ENCODE measurements at places on chromosomes 2 and 18.
A peak's percentile ranks its signal among the peaks of the same experiment; 100 is the strongest.

GRCh38 chr2:238945433-238946150 lies 97.7 kb downstream of the TWIST2 start:
- DNase-seq = peak; percentile 9

DNA sequence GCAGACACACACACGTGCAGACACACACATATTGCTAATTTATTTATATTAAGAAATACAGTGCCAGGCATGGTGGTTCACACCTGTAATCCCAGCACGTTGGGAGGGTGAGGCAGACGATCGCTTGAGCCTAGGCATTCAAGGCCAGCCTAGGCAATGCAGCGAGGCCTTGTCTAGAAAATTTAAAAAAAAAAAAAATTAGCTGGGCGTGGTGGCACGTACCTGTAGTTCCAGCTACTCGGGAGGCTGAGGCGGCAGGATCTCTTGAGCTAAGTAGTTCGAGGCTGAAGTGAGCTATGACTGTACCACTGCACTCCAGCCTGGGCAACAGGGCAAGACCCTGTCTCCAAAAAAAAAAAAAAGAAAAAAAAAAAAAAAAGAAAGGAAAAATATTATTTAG lies 28.8 kb downstream of the ANXA4 start:
- no peak for DNase-seq

- DNase-seq = no peak
Measured at GRCh38 chr18:78160961-78161656, 818.5 kb upstream of the SALL3 start.

DNA sequence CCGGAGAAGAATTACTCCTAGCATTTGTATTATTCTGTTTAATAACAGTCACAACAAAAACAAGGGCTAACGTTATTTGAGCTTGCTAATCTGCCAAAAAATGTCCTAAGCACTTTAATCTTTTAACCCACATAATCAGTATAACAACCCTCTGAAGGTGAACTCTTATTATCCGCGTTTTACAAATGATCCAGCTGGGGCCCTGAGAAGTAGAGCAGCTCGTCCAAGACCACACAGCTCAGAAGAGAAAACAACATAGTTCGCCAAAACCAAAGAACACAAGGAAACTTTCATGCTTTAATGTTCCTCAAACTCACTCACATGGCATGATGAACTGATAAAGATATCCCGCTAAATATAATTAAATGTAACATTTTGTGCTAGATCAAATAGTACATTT lies 159.7 kb upstream of the ZNF236 start:
- DNase-seq = no peak

DNA sequence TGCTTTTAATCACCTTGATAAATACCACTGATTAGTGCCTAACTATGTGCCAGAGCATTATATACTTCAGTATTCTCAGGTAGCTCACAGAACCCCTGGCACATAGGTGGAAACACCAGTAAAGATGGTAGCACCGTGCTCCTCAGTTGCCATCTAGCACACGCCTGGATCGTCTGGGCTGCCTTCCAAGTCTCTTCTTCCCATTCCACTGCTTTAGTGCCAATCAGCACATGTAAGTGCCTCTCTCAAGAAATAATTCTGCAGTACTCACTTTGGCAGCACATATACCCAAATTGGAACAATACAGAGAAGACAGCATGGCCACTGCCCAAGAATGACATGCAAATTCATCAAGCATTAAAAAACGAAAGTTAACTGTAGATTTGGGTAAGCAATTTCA lies 13.0 kb downstream of the POLR2D start:
- no peak for DNase-seq

DNA sequence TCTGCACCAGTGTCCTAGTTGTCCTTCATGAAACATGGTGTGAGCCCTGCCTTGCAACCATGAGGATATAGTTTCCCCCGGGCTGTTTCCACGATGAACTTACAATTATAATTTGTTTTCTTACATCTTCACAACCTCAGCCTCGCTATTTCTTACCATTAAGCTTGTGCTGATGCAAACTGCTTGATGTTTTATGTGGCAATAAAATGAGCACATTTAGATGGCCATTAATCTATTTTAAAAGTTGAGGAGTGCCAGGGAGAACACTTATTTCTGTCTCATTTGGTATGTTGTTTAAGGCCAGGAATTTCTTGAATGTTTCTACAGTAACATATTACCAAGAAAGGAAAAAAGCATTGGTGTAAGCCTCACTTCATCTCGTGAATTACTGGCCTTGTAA lies 214.5 kb upstream of the SLC8A1 start:
- DNase-seq = no peak

DNA sequence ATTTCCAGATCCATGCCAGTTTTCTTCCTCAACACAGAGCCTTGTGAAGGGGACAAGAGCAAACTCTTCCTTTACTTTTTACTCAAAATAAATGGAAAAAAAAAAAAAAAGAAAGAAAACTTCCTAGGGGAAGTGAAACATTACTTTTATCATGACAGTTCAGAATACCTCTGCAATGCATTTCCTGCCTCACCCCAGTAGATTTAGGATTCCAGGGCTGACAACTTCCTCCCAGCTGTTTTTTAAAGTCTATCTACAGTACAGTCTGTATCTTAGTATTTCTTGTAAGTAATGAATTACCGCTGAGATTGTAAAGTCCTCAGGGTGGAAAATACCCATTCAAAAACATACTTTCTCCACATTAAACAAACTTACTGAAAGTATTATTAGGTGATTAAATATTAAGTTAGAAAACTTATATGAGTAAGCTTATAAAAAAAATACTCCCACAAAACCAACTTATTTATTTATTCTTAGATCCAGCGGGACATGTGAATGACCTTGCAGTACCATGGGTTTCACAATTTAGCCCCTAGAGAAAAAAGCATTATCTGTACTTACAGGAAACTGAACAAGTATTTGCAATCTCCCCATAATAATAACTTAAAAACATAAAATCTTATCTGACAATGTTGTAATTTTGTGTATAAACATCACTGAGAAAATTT lies 117.7 kb downstream of the RBMS1 start:
- DNase-seq = peak; percentile 68

GRCh38 chr2:196955036-196955435 lies 28.5 kb upstream of the PGAP1 start:
- DNase-seq = no peak

DNA sequence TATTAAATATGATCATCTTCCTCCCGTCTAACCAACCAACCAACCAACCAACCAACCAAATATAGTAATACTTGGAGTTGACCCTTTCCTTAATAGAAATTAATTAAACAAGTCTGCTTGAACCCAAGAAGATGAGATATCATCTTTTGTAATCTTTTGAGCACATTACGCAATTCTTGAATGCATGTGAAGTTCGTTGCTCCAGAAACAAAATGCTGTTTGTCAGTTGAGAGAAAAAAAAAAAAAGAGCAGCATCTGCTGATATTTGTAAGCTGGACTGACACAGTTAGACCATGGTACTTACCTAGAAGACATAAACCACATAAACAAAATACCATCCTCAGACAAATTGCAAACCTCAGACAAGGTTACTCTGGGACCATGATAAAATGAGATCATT lies 9.2 kb upstream of the SERPINB2 start:
- peak; percentile 51 for DNase-seq

DNA sequence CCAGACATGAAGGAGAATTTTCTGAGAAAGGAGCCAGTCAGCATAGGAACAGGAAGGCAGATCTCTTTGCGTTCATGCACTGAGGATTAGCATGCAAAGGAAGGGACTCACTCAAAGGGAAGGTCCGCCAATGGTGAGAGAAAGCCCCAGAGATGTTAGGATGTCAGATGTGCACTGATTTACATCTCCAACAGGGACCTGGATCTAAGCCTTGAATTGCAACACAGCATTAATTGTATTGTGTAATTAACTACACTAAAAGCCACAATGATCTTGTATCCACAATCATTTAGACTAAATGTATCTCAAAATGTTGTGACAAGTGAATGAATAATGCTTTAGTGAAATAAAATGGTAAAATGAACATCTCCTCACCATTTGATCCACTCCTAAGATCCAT lies 4.2 kb downstream of the SERPINB5 start:
- no peak for DNase-seq

- no peak for DNase-seq
Measured at GRCh38 chr18:67455890-67456501, 60.5 kb downstream of the DSEL start.

- no peak for DNase-seq
Measured at GRCh38 chr18:79805211-79805887, 7.6 kb downstream of the KCNG2 start.

DNA sequence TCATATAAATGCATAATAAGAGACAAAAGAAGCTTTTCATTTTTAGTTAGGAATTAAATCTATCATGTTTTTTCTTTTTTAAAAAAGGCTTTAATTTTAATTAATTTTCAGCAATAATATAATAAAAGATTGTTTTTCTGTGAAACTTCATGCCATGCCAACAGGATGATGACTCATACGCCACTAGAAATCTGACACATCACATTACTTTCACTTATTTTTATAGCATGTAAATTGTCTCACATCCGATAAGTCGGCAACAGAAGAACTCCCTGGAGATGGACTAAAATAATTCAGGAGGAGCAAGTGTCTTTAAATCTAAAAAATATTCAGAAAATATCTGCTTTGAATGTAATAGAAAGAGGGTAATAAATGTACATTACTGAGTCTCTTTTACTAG lies 1024.2 kb upstream of the ACVR2A start:
- DNase-seq = no peak

DNA sequence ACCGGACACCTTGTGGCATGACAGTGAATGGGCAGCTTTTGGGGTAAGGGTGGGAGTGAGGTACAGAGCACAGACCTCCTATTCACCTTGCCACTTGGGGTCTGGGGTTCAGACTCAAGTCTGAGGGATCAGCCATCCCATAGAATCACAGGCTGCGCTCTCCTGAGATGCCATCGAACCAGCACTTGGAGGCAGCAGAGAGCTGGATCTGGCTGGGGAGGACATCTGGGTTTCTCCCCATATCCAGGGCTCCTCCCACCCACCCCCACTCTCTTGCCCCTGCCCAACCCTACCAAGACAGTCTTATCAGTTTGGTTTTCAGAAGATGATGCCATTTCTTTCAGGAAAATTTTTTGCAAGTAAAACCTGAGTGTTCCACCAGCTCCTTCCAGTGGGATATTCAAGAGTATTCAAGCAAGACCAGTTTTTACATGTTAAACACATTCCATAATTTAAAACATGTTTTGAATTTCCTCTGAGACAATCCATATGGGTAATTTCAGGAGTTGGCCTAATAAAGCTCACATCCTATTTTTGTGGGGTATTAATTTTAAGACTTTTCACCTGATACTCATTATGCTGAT lies 29.2 kb upstream of the TEX44 start:
- DNase-seq = peak; percentile 64

DNA sequence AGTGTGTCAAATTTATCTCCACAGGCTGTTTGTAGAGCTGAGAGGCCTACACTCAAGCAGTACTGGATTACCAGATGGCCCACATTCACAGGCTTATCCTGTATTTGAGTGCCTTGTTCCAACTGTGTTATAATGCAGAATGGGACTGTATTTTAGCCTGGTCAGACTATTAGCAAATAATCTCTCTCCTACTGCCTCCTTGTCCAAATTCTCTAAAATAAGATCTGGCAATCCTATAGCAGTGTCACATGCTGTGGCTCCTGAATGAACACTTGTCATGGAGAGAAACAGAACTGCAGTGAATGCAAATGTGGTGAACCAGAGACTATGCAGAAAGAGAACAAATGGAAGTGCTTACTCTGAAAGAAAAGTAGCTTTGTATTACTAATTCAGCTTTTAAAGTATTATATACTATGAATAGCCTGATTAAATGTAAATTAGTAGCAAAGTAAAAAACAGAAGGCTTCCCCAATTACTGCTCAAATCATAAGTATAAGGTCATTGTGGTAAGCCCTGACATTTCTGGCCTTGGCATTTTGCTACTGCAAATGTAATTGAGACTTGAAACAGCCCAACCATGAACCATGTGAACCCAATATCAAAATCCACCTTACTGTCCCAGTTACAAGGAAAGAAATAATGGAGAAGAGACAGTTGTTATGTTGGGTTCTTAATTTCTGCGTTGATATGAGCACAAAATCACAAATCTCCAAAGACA lies 80.0 kb downstream of the MAP4K3 start:
- peak; percentile 18 for DNase-seq

GRCh38 chr2:202426751-202427150 lies 50.6 kb downstream of the BMPR2 start:
- no peak for DNase-seq

- no peak for DNase-seq
Measured at GRCh38 chr2:235286622-235287374, 207.0 kb upstream of the AGAP1 start.

GRCh38 chr2:239146011-239146641 lies 254.7 kb downstream of the HDAC4 start:
- no peak for DNase-seq

- DNase-seq = no peak
Measured at GRCh38 chr2:178863856-178864620, 56.8 kb upstream of the TTN start.

- no peak for DNase-seq
Measured at GRCh38 chr2:233999182-233999581, 51.3 kb upstream of the SPP2 start.

DNA sequence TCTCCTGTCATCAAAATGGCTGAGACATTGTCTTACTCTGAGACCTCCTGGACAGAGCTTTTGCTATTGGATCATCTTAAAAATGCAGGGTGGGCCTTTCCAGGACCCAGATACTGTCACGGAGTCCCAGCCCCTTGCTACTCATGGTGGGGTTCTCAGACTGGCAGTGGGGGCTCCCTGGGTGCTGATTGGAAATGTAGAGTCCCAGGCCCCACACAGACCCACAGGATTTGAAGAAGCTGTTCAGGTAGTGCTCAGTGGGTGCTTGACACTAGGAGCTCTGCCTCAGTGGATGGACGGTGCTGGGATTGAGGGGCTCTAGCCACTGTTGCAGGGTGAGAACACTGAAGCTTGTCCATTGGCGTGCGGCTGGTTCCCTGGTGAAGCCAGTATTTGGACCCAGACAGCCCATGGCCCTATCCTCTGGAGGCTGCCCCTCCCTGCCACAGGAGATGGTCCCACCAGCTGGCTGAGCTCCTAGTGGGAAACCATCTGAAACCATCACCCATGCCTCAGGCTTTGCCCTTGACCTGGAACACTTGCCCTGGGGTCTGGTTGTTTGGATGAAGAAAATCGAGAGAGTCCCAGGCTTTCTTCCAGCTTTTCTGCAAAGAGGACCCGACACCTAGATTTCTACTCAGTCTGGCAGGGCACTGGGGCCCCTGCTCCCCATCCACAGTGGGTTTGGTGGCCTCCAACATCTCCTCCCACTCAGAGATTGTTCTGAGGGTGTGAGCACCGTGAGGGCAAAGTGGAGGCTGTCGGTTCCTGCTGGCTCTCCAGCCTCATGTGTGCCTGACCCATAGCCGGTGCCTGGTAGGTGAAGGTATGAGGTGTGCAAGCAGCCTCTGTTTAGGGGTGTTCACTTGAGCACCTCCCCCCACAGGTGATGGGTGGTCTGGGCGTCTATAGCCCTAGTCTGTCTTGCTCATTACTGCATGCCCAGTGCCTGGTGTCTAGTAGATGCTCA lies 30.1 kb downstream of the MROH2A start:
- no peak for DNase-seq

DNA sequence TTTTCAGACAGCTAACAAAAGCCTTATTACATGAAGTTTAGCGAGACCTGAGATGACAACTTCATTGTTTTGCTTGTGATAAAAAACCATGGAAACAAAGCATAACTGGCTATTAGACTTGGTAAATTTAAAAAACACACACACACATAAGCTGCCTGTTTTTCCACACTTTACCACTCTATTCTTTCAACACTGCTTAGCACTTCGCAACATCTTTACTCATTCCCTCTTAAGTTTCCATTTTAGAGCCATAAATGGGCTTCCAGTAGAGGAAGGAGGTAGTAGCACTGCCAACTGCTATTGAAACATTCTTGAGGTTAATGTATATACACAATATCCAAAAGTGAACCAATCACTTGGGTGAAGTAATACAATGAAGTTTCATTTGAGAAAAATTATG lies 54.1 kb downstream of the BAZ2B start:
- DNase-seq = peak; percentile 96
